Stimulated activated CD4-positive, alpha-beta T cell treated with anti-CD3 and anti-CD28 coated beads, Interleukin-1b, Interleukin-23, amount 100 ng/mL, for 1 hour (primary cell): ENCODE measurements at places on chromosomes 11 and 22.

- DNase-seq: peak; percentile 51
Observed at GRCh38 chr11:128848815-128849455, 18.2 kb downstream of the KCNJ1 start.

- no peak for DNase-seq
Observed at GRCh38 chr11:86901599-86901998, 53.6 kb downstream of the FZD4 start.

DNA sequence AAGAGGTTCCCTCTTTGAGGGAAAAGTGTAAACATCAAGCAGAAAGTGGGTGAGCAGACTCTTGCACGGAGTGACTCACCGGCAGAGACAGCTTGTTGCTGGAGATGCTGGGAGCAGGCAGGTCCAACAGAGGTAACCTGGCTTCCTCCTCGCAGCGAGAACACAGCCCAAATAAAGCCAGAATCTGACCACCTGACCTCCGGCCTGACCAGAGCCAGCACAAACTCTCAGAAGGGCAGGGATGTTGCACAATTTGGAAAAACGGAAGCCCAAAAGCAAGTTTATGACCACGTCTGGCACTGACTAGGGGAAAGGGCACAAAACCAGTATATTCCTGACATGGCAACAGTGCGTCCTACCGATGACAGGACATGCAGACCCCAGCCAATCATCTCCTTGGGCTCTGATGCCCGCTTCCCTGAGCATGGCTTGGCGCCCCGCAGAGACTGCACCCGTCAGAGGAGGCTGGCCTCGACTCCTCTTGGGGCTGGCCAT lies 5.4 kb downstream of the SMCO4 start:
- DNase-seq: no peak

GRCh38 chr11:218815-219593 lies 11.5 kb downstream of the RIC8A start:
- DNase-seq: no peak

GRCh38 chr11:12812849-12813248 lies 138.6 kb downstream of the TEAD1 start:
- DNase-seq: no peak

DNA sequence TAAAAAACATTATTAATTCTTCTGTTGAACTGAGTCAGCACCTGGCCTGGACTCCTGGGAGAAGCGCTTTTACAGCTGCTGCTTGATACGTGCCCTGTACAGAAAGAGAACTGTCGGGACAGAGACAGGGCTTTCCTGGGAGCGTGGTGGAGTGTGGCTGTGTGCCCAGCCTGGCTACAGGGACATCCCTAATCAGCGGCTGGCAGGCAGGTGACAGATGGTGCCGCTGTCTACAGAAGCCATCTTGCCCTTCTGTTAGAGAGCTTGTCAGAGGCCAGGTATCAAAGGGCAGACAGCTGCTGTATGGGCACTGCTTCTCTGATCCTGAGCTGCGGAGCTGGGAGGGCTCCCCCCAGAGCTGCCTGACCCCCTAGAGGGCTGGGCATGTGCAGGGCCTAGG lies 361.8 kb downstream of the TENM4 start:
- DNase-seq: no peak

- no peak for DNase-seq
Observed at GRCh38 chr22:41913842-41914534, 886 bp downstream of the SHISA8 start.

DNA sequence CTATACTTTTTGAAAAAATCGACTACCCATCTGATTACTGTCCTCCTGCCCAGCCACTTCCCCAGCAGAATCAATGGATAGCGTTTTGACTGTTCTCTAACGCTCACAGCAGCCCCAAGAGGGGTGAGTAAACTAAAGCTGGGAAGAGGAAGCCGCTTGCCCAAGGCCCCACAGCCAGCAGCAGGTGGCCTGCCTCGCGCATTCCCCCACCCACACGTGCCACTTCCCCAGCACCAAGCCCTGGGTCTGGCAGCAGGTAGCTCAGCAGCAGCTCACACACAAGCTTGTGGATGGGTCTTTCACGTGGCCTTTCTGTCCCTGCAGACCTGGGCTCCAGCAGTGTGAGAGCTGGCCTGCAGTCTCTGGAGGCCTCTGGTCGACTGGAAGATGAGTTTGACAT lies 34.3 kb downstream of the TOM1 start:
- DNase-seq: no peak

GRCh38 chr22:36413022-36413775 lies 25.4 kb upstream of the MYH9 start:
- no peak for DNase-seq

- no peak for DNase-seq
Observed at GRCh38 chr11:43145653-43146052, 166.1 kb upstream of the API5 start.

DNA sequence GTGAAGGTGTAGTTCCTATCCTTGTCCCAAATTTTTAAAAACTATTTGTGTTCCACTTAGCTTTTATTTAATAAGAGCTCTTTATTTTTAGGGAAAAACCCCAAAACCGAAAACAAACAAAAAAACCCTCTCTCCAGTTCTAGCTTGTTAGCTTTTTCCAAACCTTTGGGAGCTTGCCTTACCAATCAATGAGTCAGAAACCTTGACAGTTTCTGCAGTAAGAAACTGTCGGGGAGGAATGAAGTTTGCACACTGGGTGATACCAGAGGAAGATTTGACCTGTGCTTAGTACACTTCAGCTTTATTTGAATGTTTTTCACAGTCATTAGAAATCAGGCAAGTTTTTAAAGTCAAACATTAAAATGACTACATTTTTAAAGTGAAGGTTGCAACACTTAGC lies 105.0 kb downstream of the FAT3 start:
- DNase-seq: no peak

DNA sequence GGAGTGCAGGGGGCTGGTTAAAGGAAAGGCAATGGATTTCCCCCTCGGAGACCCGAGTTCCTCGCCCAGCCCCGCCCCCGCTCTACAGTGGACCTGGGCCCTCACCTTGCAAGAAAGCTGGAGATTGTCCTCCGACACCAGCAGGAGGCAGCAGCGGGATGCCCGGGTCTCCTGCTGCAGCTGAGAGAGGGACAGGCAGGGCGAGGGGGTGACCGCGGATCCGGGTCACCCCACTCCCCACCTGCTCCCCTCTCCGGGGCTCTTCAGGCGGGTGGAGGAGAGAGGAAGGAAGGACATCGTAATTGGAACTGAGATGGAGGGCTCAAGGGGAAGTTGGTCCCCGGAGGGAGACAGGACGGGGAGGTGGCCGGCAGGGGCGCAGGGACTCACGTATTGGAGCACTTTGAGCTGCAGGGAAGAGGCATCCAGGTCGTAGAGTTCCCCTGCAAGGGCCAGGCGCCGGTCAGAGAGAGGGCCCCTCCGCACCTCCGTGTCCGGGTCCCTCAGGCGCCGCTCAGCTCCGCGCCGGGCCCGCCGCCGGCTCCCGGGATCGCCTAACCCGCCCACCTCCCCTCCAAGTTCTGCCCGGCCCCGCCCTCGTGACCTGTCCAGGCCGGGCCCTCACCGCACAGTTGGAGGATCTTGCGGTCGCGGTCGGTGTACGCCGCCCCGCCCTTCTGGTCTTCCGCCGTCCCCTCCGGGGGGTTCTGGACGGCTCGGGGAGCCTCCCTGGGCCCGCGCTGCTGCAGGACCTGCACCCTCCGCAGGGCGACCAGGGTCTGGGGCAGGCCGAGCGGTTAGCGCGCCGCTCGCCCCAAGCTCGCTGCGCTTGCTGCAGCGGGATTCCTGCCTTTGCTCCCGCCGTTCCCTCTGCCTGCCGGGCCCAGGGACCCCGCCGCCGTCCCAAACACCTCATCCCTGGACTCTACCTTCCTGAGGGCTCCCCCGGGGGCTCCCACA lies 84.1 kb downstream of the PDE2A start:
- no peak for DNase-seq

DNA sequence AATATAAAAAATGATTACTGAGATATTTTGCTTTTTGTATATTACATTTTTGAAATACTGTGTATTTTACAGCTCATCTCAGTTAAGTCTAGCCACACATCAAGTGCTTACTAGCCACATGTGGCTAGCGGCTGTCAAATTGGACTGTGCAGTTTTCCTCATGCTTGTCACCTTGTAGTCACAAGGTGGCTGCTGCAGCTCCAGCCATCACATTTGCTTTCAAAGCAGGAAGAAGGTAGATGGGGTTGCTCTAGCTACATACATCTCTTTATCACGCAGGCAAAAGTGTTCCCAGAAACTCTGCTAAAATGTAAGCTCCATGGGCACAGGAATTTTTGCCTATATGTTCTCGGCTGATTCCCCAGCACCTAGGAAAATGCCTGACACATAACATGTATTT lies 61.5 kb downstream of the MICAL2 start:
- no peak for DNase-seq

DNA sequence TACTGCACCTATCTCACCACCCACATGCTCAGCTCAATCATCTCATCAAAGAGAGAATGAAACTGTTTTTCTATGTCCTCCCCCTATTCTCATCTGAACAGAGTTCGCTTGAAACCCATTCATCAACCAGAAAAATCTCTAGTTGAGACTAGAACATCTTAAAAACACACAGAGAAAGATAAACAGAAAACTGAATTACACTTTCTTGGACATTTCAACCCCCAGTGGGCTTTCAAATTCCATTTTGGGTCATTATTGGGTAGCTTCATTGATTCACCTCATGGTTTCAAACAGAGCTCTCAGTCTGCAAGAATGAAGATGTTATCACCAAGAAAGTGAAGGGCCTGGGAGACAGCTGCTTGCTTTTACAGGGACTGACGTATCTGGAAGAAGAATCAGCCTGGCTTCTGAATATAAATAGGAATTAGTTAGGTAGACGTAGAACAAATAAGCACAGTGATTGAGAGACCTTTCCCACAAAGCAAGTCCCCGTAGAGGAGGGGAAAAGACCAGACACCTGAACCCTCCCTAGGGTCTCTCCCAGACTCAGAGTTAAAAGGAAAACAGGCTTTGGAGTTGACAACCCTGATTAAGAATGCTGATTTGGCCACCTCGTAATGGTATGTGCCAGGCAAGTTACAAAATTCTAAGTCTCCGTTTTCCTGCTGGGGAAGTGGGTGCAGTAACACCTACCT lies 155.7 kb downstream of the BBOX1 start:
- no peak for DNase-seq

DNA sequence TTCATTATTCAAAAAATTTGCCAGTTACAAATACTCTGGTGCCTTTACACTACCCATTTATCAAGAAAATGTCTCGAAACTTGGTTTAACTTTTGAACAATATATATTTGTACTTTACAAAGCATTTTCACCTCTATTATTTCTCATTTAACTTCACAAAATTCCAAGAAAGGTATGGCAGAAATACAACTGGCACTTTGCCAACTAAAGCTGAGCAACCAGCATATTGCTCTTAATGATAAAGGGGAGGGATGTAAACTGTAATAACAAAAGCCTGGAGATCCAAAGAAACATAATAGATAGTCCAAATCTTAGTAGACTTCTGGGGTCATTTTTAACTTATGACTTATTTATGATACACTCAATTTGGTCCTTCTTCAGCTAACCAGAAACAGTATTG lies 7.7 kb downstream of the PITPNB start:
- DNase-seq: no peak

DNA sequence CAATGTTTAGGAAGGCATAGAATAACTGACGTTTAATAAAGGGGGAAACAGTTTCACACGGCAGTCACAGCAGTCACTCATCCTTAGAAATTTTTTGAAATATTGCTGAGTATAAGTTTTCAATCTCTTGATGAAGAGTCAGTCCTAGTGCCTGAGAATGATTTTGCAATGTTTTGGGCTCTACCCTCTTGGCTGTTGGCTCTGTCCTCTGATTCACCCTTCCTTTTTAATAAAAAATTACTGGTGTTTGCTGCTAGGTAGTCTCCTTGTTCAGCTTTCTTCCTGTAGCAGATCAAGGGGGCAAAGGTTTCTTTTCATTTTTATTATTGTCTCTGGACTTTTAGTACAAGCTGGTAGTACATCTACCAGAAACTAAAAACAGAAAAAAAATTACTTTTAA lies 194.3 kb upstream of the ANO3 start:
- DNase-seq: no peak

- no peak for DNase-seq
Observed at GRCh38 chr11:19994672-19995071, 165.6 kb downstream of the DBX1 start.

- DNase-seq: no peak
Observed at GRCh38 chr11:14105446-14105845, 142.9 kb downstream of the SPON1 start.

GRCh38 chr11:112161012-112161411 lies 2.9 kb downstream of the IL18 start:
- DNase-seq: no peak

- no peak for DNase-seq
Observed at GRCh38 chr22:43000441-43001175, 14.3 kb downstream of the PACSIN2 start.

DNA sequence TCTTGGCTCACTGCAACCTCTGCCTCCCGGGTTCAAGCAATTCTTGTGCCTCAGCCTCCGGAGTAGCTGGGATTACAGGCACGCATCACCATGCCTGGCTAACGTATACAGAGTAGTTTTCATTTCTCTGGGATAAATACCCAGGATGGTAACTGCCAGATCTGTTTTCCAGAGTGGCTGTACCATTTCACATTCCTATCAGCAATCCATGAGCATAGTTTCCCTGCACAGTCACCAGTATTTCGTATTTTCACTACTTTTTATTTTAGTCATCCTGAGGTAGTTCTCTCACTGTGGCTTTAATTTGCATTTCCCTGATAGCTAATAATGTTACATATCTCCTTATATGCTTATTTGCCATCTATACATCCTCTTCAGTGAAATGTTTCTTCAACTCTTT lies 11.0 kb upstream of the SCARF2 start:
- DNase-seq: no peak

GRCh38 chr11:61695917-61696316 lies 15.7 kb downstream of the DAGLA start:
- peak; percentile 84 for DNase-seq

- no peak for DNase-seq
Observed at GRCh38 chr22:39362932-39363331, 13.1 kb downstream of the SYNGR1 start.

DNA sequence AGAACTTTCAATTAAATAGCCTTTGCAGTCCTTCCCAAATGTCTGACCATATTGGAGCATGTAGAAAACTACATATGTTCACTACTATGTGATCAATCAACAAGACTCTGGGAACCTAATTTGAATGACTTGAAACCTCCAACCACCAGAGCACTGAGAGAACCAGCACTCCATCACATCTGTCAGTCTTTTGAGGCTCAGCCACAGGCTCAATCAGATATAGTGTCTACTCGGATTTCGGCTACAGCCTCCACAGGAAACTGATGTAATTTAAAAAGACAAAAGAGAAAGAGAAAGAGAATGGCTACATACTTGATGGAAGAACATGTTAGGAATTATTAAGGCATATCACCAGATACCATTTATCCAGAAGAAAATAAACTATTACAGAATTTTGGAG lies 859.0 kb downstream of the FAM181B start:
- no peak for DNase-seq
